ENCODE measurements at places on chromosomes 5 and 9.

DNA sequence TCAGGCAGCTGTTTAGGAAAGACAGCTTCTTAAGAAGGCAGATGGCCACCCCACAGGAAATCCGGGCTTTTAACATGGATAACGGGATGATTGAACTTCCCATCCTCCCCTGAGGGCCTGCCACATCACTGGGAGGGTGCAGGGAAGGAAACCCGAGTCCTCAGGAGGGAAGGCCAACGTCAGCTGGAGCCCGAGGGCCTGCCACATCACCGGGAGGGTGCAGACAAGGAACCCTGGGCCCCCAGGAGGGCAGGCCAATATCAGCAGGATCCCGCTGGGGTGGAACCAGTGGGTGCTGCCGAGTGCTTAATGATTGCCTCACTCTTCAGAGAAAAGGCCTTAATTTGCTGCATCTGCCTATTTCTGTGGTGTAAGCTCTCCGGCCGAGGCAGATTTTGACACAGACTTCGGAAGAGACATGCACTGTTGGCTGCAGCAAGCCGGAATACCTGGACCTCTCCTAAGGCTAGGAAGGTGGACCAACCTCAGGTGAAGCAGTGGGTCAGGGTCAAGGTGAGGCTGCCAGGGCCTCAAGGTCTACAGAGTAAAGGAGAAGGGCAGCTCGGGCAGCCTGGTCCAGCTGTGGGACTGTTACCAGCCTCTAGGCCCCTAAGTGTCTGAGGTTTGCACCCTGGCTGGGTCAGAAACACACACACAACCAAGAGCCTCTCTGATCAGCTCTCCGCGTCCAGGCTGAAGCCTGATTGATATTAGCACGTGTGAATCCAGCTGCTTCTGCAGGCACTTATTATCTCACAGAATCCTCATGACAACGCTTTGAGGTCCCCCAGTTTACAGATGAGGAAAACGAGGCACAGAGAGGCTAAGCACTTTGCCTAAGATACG lies 14.8 kb upstream of the COL5A1 start:
- no peak for DNase-seq

DNA sequence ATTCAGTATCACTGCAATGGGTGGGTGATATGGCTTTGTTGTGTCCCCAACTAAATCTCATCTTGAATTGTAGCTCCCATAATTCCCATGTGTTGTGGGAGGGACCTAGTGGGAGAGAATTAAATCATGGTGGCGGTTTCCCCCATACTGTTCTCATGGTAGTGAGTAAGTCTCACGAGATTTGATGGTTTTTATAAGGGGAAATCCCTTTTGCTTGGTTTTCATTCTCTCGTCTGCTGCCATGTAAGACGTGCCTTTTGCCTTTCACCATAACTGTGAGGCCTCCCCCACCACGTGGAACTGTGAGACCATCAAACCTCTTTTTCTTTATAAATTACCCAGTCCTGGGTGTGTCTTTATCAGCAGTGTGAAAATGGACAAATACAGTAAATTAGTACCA lies 9.5 kb upstream of the NANS start:
- DNase-seq, result no peak

- no peak for DNase-seq
These were observed 88.9 kb downstream of the PCSK5 start for GRCh38 chr9:75979362-75979761.

GRCh38 chr9:101753716-101754115 lies 15.3 kb upstream of the GRIN3A start:
- DNase-seq, result no peak

- no peak for DNase-seq
These were observed 57.9 kb upstream of the FTMT start for GRCh38 chr5:121793791-121794190.
